ENCODE measurements at places on chromosomes 4 and X. TPM values are rescaled to one million over a fixed set of nuclear protein-coding genes. Genes with fewer than 3 reads are reported as not detected.

GRCh38 chr4:120544838-120545237, 377.7 kb downstream of the PRDM5 start:
- DNase-seq: no peak

DNA sequence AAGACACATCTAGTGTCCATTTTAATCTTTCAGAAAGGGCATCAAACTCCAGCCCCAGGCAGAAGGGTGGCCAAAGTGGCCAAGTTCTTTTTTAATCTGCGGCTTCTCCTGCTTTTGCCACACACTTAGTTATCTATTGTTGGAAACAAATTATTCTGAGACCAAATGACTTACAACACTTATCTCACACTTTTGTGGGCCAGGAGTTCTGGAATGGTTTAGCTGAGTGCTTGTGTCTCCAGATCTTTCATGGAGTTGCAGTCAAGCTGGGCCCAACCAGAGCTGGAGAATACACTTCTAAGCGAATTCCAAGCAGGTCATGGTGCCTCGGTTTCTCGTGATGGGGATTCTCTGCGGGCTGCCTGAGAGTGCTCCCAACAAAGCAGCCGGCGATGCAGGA, 4.0 kb downstream of the TXK start:
- DNase-seq: no peak

DNA sequence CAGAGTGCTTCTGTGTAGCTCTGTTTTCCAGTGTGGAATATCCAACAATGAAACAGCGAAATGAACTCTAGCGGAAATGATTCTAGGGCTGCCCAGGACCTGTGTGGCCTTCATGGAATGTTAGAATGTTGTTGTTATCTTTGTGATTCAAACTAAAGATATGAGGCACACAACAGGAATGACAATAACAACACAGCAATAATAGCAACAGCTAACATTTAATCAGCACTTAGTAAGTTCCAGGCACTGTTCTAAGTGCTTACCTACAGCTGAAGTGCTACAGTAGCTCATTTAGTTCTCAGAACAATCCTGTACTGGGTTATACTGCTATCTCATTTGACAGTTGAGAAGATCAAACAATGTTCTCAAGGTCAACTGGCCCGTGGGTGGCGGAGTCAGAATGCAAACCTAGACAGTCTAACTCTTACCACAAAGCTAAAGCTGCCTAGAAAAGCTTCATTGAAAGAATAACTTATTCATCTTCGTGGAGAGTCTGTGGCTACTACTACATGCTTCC, 63.7 kb downstream of the MAML3 start:
- DNase-seq: no peak

- DNase-seq: no peak
Measured at GRCh38 chr4:114249561-114249960, 270.1 kb upstream of the ARSJ start.

Gene CTAG1A
- total RNA-seq: not detected

GRCh38 chr4:112994732-112995464, 54.6 kb upstream of the ANK2 start:
- DNase-seq: no peak

DNA sequence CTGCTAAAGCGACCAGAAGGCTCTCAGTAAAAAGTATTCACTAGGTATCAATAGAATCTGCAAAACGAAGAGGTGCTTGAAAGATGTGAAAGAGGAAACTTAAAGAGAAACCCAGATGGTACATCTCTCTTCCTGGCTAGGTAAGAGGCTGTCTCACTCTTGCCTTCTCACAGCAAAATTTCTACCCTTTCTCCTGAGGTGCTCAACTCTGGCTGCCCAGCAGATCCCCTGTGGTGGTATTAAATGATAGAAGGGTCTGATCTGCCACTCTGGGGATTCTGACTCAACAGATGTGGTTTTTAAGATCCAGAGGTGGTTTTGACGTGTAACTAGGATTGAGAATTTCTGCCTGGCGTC, 14.9 kb upstream of the TSPAN5 start:
- DNase-seq: no peak

Gene GAGE13
- total RNA-seq: not detected

DNA sequence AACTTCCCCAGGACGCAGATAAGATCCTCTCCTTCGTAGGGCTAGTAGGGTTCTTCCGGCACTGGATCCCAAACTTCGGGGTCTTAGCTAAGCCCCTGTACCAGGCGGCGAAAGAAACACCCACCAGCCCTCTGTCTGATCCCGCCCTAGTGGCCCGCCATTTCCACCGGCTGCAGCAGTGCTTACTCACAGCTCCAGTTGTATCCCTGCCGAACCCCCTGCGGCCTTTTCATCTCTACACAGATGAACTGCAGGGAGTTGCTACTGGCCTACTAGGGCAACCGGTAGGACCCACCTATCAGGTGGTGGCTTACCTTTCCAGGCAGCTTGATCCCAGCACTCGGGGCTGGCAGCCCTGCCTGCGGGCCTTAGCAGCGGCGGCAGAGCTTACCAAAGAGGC, 961.2 kb downstream of the RPA4 start:
- no peak for DNase-seq

Gene CSAG3
- not detected for total RNA-seq

DNA sequence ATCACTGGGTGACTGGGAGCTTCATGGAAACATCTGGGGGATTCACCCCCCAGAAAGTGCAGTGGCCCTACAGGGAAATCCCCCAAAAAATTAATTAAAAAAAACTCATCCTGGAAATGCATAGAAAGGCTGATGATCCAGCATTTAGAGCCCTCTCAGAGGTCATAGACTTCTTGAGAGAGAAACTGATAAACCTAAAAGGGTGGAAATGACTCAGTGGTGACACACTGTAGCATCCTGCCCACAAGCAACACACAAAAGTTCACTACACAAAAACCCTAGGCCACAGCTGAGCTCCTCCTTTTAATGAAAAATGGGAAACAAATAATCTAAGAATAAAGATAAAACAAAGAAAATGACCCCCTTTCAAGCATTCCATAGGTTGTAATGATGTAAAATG, 911.5 kb downstream of the GLUD2 start:
- no peak for DNase-seq

Gene NLGN4X
- not detected for total RNA-seq

Gene HAND2
- not detected for total RNA-seq

DNA sequence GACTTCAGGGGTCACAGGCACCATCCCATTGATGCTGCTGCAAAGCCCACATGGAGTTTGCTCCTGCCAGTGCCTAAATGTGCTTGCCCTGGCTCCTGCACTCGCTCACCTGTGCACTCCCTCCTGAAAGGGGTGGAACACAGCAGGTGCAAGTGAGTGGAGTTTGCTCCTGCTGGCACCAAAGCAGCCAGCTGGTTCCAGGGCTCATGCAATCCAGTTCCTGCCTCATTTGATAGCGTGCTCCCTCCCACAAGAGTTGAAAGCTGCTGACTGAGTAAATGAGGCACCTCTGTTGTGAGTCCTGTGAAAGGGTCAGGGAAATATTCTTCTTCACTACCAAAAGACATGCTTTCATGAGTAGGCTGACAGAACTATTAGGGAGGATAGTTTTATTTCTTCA, 30.5 kb downstream of the CXCL8 start:
- no peak for DNase-seq

- no peak for DNase-seq
Measured at GRCh38 chr4:149120331-149121022, 678.3 kb upstream of the NR3C2 start.

Gene PDZD11
- 52.3 TPM for total RNA-seq

All from HT-29 (cell line).